ENCODE measurements at places on chromosomes 1 and 21. TPM values are rescaled to one million over a fixed set of nuclear protein-coding genes. Genes with fewer than 3 reads are reported as not detected.

The FOXO6 gene
- 0.98 TPM for total RNA-seq

The NBPF11 gene
- 12.3 TPM for total RNA-seq

The LCE2A gene
- not detected for total RNA-seq

The C1orf87 gene
- 4.4 TPM for total RNA-seq

- DNase-seq, result no peak
These were observed 23.3 kb upstream of the ZNF326 start for GRCh38 chr1:89971600-89971999.

GRCh38 chr1:17176306-17177061 is 28.4 kb upstream of the PADI1 start:
- no peak for DNase-seq

DNA sequence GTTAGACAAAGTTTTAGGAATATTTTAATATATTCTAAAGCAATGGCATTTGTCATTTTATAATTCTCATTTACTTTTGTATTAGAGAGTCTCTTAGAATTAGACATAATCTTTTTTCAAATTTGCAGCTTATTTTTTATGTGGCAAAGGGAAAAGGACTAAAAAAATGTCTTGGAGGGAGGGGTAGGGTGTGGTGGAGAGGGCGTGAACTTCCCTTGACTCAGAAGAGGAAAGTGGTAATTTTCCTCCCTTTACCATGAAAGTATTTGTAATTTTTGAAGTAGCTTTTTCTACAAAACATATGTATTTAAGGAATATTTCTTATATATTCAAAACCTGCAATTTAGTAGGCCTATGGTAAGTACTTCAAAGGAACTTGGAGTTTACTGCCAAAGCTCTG is 6.9 kb upstream of the RABGAP1L start:
- no peak for DNase-seq

DNA sequence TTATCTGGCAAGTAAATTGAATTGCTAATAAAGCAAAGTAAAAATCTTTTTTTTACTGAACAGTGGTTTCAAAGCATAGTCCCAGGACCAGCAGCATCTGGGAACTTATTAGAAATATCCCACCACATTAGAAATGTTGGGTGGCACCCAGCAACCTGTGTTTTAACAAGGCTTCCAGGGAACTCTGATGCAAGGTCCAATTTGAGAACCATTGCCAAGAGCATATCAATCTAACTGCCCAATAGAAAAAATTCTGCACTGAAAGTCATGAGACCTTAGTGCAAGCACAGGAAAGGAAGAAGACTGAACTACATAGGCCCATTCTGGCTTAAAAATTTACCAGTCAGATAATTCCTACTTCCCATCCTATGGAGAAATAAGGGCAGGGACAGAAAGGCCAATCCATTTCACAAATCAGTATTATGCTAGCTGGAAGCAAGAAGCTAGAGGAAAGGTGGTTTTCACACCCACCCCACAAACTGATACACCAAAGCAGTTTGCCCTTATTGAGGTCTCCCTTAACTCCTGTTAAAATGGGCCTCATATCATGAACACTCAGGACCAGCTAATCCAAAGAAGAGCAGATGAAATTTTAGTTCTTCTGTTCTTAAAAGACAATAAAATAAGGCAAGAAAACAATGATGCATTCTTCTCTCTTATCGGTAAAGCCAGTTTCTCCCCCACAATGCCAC is 17.5 kb upstream of the C1orf105 start:
- no peak for DNase-seq

- DNase-seq, result no peak
These were observed 12.8 kb upstream of the ASCL5 start for GRCh38 chr1:201139756-201140155.

- no peak for DNase-seq
These were observed 2.4 kb downstream of the ECHDC2 start for GRCh38 chr1:52919051-52919722.

- DNase-seq, result no peak
These were observed 467.4 kb upstream of the VAMP3 start for GRCh38 chr1:7303554-7304317.

DNA sequence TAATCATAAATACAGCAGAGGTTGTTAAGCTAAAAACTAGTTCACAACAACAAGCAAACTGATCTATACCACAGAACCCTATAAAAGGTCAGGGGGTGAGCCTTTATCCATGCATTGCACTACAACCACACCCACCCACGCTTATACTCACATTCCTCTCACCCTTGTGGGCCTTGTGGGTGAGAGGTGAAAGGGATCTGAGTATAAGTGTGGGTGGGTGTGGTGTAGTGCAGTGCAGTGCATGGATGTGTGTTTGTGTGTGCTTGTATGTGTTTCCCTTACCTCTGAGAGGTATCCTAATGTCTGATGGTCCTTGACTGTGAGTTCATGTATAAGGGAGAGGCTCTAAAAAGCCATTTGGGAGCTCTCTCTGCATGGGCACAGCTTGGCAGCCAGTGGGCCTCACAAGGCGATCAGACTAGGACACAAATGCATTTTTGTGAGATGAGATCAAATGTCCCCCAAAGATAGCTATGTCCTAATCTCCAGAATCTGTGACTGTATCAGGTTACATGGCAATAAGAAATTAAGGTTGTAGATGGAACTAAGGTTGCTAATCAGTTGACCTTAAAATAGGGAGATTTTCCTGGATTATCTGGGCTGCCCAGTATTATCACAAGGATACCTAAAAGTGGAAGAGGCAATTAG is 95.5 kb upstream of the DPT start:
- no peak for DNase-seq

GRCh38 chr1:197909384-197909783 is 7.0 kb downstream of the C1orf53 start:
- DNase-seq, result no peak

DNA sequence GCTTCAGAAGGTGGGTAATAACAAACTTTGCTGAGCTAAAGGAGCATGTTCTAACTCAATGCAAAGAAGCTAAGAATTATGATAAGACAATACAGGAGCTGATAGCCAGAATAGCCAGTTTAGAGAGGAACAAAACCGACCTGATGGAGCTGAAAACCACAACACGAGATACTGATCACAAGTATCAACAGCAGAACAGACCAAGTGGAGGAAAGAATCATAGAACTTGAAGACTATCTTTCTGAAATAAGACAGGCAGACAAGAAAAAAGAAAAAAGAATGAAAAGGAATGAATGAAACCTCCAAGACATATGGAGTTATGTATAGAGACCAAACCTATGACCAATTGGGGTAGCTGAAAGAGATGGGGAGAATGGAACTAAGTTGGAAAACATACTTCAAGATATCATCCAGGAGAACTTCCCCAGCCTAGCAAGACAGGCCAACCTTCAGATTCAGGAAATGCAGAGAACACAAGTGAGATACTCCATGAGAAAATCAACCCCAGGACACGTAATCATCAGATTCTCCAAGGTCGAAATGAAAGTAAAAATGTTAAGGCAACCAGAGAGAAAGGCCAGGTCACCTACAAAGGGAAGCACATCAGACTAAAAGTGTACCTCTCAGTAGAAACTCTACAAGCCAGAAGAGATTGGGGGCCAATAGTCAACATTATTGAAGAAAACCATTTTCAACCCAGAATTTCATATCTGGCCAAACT is 20.5 kb downstream of the CD84 start:
- DNase-seq, result no peak

GRCh38 chr1:115115521-115116161 is 26.3 kb upstream of the TSPAN2 start:
- no peak for DNase-seq
